ENCODE measurements at places on chromosomes 6 and 20. TPM values are rescaled to one million over a fixed set of nuclear protein-coding genes. Genes with fewer than 3 reads are reported as not detected.

Gene LBP
- total RNA-seq, result 2.3 TPM

Gene LIN28B
- not detected for total RNA-seq

Gene TRIM15
- 2.2 TPM for total RNA-seq

Gene FAM83B
- total RNA-seq, result 12.7 TPM

DNA sequence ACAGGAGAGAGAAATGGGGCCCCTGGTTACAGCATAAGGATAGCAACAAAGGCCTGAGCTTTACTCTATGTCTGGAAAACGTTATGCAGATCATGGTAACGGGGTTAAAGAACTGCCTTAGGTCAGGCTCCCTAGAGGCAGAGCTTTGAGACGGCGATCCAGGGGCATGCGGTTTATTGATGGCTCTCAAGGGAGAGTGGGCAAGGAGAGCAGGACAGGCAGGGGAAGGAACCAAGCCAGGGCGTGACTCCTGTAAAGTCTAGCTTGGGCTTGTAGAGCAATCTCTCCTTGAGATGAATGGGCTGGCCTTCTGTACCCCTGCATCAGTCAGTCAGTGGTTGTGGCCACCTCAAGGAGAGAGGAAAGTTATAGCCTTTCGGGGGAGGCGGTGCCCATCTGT is 12.5 kb upstream of the FERMT1 start:
- H3K4me1 ChIP-seq, result no peaks in the 10 kb centered on the region
- H3K27ac ChIP-seq, result no peak overlapping the region
- no peaks in the 10 kb centered on the region for H3K36me3 ChIP-seq
- H3K27me3 ChIP-seq, result no peaks in the 10 kb centered on the region
- no peak for DNase-seq

GRCh38 chr20:53692465-53693067 is 98.9 kb upstream of the ZNF217 start:
- no peaks in the 10 kb centered on the region for H3K27me3 ChIP-seq
- H3K36me3 ChIP-seq, result no peaks in the 10 kb centered on the region
- H3K27ac ChIP-seq, result no peak overlapping the region
- no peaks in the 10 kb centered on the region for H3K4me1 ChIP-seq
- DNase-seq, result no peak

- no peaks in the 10 kb centered on the region for H3K27me3 ChIP-seq
- no peak overlapping the region for H3K27ac ChIP-seq
- H3K4me1 ChIP-seq, result no peaks in the 10 kb centered on the region
- H3K36me3 ChIP-seq, result peaks cover 3% of the 10 kb centered on the region
- no peak for DNase-seq
- H3K4me3 ChIP-seq, result no peak overlapping the region
Measured at GRCh38 chr6:51814418-51814817, 273.0 kb downstream of the PKHD1 start.

GRCh38 chr6:167227984-167228383 is 63.1 kb upstream of the UNC93A start:
- no peak for DNase-seq
- H3K27me3 ChIP-seq, result no peaks in the 10 kb centered on the region
- no peak overlapping the region for H3K4me3 ChIP-seq
- H3K4me1 ChIP-seq, result no peaks in the 10 kb centered on the region

DNA sequence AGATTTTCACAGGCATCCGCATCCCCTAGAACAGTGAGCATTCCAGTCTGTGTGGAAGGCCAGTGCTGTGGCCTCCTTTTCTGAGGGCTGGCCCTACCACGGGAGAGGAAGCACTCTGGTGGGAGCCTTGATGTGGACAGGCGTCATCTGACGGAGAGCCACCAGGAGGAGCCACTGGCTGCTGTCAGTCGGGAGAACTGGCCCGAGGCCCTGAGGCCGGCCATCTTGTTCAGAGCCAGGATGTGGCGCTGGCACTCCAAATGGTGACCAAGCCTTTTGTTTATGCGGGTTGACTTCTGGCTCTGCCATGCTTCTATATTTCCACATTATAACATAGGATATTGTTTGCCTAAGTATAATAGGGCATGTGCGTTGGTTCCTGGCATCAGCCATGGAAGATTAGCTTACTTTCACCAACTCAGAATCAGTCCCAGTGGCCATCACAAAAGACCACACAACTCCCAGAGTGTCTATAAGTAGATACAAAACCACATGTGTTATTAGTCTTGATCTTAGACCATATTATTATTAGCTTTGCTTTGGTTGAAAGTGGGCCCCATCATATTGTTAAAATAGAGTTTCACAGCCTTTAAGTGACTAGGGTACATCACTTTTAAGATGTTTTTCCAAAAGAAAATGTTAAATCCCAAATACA is 273.9 kb upstream of the TAB2 start:
- no peak for DNase-seq
- H3K27ac ChIP-seq, result no peak overlapping the region
- no peak overlapping the region for H3K4me3 ChIP-seq

DNA sequence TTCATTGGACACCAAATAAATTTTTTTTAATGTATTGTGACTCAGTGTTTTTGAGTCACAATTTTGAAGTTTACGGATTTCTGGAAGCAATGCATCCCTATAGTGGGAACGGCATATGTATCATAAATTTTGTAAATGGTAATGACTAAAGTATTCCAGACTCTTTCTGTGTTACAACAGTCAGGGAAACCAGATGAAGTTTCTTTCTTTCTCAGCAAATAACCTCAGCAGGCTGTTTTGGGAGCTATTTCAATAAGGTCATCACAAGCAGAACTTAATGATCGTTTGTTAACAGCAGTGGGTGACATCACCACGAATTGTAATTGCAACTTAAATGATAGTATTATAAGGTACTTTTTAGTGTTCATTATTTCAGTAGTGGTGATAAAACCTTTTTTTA is 52.0 kb downstream of the HIVEP1 start:
- no peaks in the 10 kb centered on the region for H3K36me3 ChIP-seq
- no peak for DNase-seq
- H3K27ac ChIP-seq, result no peak overlapping the region
- no peak overlapping the region for H3K4me3 ChIP-seq
- H3K27me3 ChIP-seq, result no peaks in the 10 kb centered on the region
- peaks cover 4% of the 10 kb centered on the region for H3K4me1 ChIP-seq

- H3K27ac ChIP-seq, result no peak overlapping the region
- H3K27me3 ChIP-seq, result no peaks in the 10 kb centered on the region
- H3K4me1 ChIP-seq, result no peaks in the 10 kb centered on the region
- H3K4me3 ChIP-seq, result no peak overlapping the region
Measured at GRCh38 chr20:5024103-5024502, 22.8 kb upstream of the SLC23A2 start.

DNA sequence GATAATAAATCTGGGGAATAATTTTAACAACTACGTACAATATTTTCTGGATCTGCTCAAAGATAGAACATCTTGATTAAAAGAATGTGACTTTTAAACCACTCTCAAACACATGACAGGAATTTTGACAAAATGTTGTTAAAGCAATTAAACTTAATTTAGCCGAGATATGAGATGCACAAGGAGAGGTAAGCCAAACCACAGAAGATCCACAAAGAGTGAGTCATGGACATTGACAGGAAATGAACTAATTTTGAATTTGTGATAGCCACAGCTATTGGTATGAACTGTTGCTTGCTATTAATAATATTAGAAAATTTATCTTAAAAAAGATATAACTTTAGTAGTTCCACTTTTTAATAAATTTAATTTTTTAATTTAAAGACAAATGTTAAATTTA is 27.8 kb upstream of the VGLL2 start:
- H3K4me1 ChIP-seq, result no peaks in the 10 kb centered on the region
- no peaks in the 10 kb centered on the region for H3K27me3 ChIP-seq
- no peak for DNase-seq
- H3K27ac ChIP-seq, result no peak overlapping the region
- H3K36me3 ChIP-seq, result no peaks in the 10 kb centered on the region

DNA sequence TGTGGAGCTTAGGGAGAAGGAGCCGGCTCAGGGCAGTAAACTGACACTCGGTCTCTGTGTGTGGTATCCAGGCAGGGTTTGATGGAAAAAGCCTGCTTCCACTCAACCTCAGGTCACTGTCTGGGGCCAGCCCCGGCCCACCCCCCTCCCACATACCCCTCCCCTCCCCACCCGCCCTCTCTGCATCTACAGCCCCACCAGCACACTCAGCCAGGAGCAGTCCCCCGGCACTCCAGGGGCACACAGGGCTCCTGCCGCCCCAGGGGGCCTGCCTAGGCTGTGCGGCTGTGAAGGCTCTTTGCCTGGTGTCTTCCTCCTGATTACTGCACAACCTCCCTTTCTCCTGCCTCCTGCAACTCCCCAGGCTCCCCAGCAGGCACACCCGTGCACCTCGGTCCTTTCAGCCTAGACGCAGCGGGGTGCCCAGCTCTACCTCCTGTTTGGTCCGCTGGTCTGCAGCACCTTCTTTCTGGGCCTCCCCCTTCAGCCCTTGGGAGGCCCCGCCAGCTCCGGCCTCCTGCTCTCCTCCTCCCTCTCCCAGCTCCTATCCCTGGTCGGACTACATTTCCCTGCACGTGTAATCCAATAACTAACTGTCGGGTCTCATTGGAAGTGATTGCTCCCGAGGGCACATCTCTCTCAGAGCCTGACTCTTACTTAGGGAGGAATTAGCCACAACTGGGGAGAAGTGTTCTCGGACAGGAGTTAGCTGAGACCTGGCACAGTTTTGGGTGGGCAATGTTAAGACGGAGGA is 1.3 kb upstream of the FOXF2 start:
- H3K27me3 ChIP-seq, result peaks cover 63% of the 10 kb centered on the region
- no peaks in the 10 kb centered on the region for H3K4me1 ChIP-seq
- H3K36me3 ChIP-seq, result no peaks in the 10 kb centered on the region
- H3K27ac ChIP-seq, result no peak overlapping the region
- no peak for DNase-seq

DNA sequence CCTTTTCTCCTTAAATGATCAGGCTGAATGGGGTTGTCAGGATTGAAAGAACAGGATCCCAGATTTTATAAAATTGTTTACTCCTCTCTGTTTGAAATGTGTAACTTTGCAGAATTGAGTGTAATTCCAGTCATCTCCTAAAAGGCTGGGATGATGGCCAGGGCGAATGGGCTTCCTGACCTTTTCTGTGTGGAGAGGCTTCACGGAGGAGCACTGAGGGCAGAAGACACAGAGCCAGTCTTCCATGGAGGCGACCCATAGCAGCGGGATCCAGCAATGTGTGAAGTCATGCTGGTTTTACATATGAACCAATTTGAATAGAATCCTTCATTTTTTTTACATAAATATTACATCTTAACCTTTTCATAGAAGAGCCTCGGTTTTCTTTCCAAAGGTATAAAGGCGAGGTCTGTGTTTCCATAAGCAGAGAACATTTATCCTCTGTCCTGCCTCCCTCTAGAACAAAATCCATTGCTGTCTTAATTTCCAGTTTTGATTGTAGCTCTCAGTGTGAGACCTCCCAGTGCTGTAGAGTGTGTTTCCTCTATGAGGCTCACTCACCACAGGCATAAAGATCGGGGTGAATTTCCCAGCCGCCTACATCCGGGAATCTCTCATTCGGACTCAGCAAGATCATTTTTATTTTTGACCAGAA is 369.7 kb upstream of the FLRT3 start:
- H3K27me3 ChIP-seq, result no peaks in the 10 kb centered on the region
- no peaks in the 10 kb centered on the region for H3K36me3 ChIP-seq
- H3K4me1 ChIP-seq, result no peaks in the 10 kb centered on the region
- no peak overlapping the region for H3K4me3 ChIP-seq
- no peak for DNase-seq

GRCh38 chr6:155939253-155939652 is 483.6 kb upstream of the NOX3 start:
- H3K36me3 ChIP-seq, result no peaks in the 10 kb centered on the region
- no peak for DNase-seq
- H3K4me1 ChIP-seq, result no peaks in the 10 kb centered on the region
- no peak overlapping the region for H3K4me3 ChIP-seq
- H3K27ac ChIP-seq, result no peak overlapping the region
- no peaks in the 10 kb centered on the region for H3K27me3 ChIP-seq

DNA sequence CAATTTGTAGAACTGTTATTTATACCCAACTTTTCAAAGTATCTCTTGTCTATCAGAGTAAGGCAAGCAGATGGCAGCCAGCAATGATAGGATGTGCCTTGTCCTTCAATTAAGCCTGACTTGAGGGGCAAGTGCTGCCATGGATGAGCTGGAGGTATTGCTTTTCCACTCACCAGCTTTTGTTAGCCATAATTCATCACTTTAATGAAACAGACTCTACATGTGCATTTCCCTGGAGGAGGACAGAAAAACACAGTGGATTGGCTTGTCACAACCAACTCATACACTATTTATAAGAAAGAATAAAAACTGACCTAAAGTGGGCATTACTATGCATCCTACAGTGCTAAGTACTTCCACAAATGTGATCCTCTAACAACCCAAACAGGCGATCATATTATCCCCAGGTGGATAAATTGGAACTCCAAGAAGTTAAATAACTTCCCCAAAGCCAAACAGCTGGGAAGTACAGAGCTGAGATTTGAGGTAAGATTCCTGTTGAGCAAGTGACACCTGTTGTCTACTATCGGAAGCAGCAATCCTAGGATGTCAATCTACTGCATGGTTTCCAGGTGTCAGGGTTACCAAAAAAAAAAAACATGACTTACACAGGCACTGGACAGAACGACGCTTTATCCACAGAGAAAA is 73.9 kb upstream of the NRSN1 start:
- no peaks in the 10 kb centered on the region for H3K36me3 ChIP-seq
- H3K4me1 ChIP-seq, result no peaks in the 10 kb centered on the region
- no peaks in the 10 kb centered on the region for H3K27me3 ChIP-seq
- DNase-seq, result no peak
- no peak overlapping the region for H3K4me3 ChIP-seq

- no peak for DNase-seq
- H3K27ac ChIP-seq, result no peak overlapping the region
- H3K36me3 ChIP-seq, result no peaks in the 10 kb centered on the region
Measured at GRCh38 chr6:131172222-131172621, 37.0 kb downstream of the AKAP7 start.

DNA sequence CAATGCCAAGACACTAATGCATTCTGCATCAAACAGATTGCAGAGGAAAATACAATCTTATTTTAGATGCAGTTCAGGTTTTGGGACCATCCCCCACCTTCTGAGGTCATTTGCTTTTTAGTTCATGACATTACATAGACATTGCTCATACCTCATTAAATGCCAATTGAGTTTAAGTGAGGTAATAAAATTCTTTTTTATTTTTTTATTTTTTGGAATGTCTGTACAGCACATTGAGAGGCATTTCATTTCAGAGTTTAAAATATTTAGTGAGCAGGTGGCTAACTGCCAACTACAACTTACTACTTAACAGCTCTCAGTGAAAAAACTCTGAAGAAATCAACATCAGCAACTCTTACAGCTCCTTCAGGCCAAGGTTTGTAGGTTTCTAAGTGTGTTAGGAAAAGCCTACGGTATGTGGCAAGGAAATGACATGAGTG is 482.2 kb upstream of the RNF217 start:
- H3K36me3 ChIP-seq, result no peaks in the 10 kb centered on the region
- no peak for DNase-seq
- no peak overlapping the region for H3K27ac ChIP-seq
- no peaks in the 10 kb centered on the region for H3K27me3 ChIP-seq
- no peak overlapping the region for H3K4me3 ChIP-seq

Data from kidney (tissue), 22 donors.